Kidney (tissue), 22 donors: ENCODE measurements at places on chromosomes 3 and 15.

GRCh38 chr15:98506711-98507110 lies 141.6 kb upstream of the IGF1R start:
- DNase-seq: no peak

DNA sequence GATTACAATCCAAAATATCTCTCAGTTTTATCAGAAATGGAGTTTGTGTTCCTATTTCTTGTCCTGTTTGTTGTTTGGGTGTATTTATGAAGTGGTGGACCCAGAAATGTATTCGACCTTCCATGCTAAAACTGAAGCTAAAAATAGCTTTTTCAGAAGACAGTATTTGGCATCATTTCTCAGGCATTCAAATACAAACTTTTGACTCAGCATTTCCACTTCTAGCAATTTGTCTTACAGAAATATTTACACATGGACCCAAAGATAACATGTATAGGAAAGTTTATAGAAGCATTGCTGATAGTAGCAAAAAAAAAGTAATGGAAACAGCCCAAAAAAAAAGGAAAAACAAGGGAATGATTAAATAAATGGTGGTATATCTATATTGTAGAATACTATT lies 156.3 kb downstream of the HCN4 start:
- DNase-seq: no peak

DNA sequence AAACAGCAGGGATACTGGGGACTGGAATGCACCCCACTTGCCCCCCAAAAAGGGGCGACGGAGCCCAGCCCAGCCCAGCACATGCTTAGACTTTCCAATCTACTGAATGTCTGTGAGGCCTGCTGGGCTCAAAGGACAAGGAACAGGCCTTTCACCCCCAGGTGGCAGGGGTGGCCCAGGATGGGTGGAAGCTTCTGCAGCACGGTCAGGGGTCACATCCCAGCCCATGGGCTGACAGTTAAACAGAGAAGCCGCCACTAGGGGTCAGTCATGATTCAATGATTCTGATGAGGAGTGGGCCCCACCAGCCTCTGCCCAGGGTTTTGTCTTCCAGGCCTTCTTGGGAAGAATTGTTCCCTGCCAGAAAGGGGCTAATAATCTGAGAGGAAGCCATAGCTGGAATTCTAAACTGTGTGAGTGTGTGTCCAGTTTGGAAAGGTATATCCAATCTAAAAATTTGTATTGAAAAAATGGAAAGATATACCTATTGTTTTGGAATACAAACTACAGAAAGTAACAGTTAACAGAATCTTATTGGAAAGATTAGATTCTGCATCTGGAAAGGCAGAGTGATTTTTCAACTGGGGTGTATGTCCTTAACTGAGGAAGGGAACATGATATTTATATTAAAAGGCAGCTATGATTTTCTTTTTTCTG lies 2.2 kb downstream of the CHRNB4 start:
- peak; percentile 86 for DNase-seq

GRCh38 chr15:51814606-51815005 lies 14.8 kb upstream of the TMOD3 start:
- no peak for DNase-seq

DNA sequence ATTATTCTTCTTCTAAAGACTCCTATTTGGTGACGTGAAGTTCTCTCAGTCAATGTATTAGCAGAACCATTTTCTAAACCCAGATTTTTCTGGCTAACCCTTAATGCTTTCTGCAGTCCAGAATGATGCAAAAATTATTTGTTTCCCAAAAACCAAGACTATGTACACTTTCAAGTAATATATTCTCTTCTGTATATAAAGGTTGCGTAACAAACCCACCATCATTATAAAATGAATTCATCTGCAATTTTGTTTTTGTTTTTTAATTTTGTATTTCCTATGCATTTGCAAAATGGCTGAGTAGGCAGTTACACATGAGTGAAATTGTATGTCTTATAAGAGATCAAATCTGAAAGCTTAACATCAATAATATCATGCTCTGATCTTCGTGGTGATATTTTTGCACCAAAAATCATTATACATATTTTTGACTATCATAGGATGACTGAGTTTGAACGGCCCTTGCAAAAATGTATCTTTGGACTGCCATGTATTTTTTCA lies 593.6 kb downstream of the ZIC1 start:
- DNase-seq: no peak

- DNase-seq: no peak
Measured at GRCh38 chr3:181823716-181824115, 112.0 kb downstream of the SOX2 start.
